ENCODE measurements at places on chromosomes 7 and 10.

DNA sequence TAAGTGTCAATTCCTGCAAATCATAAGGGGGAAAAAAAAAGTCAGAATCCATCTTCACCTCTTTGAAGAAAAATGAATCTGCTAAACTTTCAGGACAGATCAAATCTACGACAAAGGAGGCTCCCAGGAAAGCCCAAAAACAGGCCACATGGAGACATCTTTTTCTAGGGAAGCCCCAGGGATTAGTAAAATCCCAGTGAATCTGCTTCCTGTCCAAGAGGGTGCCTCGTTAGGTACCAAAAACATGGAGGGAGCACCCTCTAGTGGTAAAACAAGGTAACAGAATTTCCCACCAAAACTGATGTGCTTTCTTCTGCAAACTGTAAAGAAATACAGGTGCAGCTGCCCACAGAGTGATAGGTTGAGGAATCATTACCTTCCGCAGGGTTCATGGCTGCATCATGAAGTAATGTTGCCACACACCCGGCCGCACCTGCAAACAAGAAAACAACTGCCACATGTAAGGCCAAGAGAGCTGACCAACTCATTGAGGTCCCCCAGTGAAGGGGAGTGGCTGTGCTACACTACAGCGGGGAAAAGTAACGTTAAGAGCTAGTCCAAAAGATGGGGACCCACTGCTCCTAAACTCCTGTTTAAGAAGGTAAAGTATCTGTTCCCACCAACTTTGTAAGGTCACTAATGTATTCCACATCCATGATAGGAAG lies 7.9 kb downstream of the SLC25A28 start:
- ATAC-seq, result peak; percentile 19

DNA sequence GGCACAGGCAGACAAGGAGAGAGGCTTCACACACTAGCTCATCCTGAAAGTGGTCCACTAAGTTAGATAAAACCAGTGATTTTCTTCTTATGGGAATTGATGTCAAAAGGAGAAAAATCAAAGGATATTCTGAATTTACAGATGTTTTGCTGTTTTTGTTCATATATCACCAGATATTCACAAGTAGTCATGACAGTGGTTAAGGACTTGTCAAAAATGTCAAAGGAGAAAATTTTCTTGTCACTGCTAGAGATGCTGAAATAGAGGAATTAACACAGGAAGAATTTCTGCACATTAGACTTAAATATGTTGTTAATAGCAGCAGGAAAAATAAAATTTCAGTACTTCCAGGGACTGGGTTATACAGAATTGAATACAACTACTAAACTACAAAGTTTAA lies 78.3 kb downstream of the PRTFDC1 start:
- no peak for ATAC-seq

GRCh38 chr10:95281206-95281605 lies 9.6 kb downstream of the PDLIM1 start:
- no peak for ATAC-seq

DNA sequence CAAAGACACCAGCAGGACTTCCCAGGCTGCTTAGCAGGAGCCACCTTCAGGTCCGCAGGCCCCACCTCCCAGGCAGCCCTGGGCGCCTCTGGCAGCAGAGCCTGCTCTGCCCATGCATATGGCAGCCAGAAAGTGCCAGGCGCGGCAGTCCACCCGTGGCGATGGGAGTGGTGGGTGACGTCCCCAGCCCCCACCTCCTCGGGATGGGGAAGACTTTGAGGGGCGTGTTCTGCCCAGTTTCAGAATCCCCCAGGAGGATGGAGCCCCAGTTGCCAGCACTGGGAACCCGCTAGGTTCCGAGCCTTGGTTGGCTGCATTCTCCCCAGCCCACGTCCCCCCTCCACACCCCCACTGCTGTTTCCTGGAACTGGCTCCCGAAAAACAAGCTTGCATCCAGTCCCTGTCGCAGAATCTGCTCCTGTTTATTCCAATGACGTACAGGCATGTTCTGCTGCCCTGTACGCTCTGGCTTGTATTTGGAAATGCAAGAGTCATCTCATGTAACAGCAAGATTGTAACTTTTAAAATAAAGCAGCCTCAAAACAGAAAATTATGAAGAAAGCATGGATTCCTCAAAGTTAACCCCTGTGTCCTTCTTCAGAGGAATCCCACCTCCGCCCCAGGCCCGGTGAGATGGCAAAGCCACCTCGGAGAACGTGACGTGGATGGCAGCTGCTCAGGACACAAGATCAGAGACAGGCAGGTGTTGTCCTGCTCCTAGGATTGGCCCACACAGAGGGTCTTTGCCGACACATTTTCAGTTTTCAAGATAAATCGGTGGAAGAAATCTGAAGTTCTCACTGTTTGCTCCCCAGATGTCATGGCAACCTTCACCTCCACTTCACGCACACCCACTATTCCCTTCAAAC lies 87.8 kb upstream of the PPP2R2D start:
- ATAC-seq, result no peak

DNA sequence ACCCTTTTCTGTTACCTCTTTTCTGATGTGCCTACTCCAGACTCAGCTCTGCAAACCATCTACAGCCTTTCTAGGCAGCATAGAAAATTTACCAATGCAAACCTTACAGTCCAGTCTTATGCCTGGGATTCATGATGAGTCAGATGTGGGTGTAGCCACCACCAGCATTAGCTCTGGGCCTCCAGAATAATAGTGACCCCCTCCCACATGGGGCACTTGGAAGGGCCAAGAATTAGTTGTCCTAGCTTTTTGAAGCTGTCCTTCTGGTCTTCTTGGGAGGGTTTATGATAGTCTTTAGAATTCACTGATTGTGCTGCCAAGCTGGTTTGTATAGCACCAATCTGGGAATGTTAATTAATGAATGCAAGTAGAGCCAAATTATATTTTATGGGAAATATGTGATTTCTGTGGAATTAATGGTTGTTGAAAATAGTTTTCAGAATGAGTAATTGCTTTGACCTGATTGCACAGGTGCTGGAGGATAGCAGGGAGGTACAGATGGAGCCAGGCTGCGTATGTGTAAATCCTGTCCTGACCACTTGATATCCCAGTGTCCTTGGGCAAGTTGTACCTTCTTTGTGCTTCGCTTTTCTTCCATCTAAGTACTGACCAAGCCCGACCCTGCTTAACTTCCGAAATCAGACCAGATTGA lies 94.8 kb downstream of the CPED1 start:
- no peak for ATAC-seq

DNA sequence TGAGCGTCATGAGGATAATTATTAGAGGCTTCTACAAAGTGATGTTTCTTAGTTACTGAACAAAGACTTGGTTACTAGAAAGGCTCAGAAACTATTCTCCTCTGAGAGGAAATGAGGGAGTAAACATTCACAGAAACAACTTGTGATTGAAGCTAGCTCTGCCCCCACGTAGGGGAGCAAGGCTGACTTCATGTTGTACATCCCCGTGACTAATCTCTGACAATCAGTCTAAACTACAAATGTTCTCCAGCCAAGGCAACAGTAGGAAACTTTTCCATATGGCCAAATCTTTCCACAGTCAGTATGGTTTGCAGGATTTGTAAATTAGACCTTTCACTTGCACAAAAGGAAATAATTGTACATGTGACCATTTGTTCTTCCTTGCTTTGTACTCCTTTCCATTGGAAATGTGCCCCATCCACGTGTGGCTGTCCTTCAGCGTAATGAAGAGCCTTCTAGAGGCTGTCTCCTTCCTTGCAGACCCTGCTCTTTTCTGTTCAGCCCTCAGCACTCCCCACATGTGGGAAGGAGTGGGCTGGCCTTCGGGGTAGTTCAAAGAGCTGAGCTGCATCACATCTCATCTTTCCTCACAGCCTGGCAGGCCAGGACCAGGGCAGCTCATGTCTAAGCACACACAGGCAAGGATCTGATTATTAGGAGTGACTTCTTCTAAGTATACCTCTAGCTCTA lies 93.5 kb downstream of the PCGF5 start:
- ATAC-seq, result peak; percentile 91

- ATAC-seq, result no peak
These were observed 4.2 kb upstream of the RPEL1 start for GRCh38 chr10:103241262-103242011.

- ATAC-seq, result no peak
These were observed 262.0 kb upstream of the ZWINT start for GRCh38 chr10:56623064-56623463.

DNA sequence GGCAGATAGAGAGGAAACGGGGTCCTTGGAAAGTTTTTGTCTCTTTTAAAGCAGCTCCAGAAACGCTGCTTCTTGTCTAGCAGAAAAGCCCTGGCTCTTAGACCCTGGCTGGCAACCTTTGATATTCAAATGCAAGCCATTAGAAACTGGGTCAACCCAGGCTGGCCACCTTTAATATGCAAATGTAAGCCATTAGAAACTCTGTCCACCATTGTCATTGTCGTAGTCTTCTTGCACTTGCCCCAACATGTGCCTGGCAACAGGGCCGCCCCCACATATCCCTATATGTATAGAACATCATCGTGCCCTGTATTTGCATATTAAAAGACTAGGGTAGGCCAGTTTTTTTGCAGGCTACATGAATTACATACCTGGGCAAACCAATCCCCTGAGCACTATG lies 621.3 kb upstream of the DPP6 start:
- no peak for ATAC-seq

GRCh38 chr7:2182461-2182860 lies 50.3 kb downstream of the MAD1L1 start:
- ATAC-seq, result no peak
